ENCODE measurements at places on chromosomes 5 and 9.
A peak's percentile ranks its signal among the peaks of the same experiment; 100 is the strongest.

DNA sequence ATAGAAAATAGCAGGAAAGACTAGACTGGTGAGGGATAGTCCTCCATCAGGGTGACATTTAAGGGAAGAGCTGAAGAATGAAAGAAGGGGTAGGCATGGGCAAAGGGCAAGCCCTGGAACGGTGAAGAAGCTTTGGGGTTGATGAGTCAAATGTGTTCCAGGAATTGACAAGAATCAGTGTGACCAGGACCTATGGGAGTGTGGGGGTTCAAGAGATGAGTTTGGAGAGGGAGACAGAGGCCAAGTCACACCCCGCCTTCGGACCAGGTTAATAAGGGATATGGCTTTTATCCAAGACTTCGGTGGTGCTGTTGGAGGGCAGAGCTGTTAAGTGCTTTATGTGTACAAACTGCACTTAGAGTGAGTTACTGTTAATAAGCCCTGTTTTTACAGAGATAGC, 920 bp downstream of the PMPCA start:
- peaks cover 46% of the 10 kb centered on the region for H3K36me3 ChIP-seq
- H3K4me3 ChIP-seq, result peak overlapping the region; percentile 81
- H3K27ac ChIP-seq, result peak overlapping the region; percentile 90
- peaks cover 28% of the 10 kb centered on the region for H3K4me1 ChIP-seq
- no peak for DNase-seq

- H3K4me1 ChIP-seq, result peaks cover 35% of the 10 kb centered on the region
- no peak overlapping the region for H3K27ac ChIP-seq
- H3K36me3 ChIP-seq, result no peaks in the 10 kb centered on the region
- H3K27me3 ChIP-seq, result no peaks in the 10 kb centered on the region
- H3K4me3 ChIP-seq, result no peak overlapping the region
Observed at GRCh38 chr5:181186986-181187499, 18.0 kb downstream of the TRIM7 start.

- no peak for DNase-seq
- no peaks in the 10 kb centered on the region for H3K36me3 ChIP-seq
- H3K27ac ChIP-seq, result no peak overlapping the region
- H3K4me3 ChIP-seq, result no peak overlapping the region
Observed at GRCh38 chr5:103598997-103599566, 36.5 kb upstream of the NUDT12 start.

GRCh38 chr5:132772291-132773070, 4.6 kb downstream of the SEPTIN8 start:
- H3K4me1 ChIP-seq, result peaks cover 10% of the 10 kb centered on the region
- H3K4me3 ChIP-seq, result no peak overlapping the region
- no peak for DNase-seq
- H3K27ac ChIP-seq, result no peak overlapping the region

- H3K27me3 ChIP-seq, result peaks cover 2% of the 10 kb centered on the region
- H3K36me3 ChIP-seq, result no peaks in the 10 kb centered on the region
- H3K4me1 ChIP-seq, result peaks cover 12% of the 10 kb centered on the region
- no peak for DNase-seq
- H3K4me3 ChIP-seq, result peak overlapping the region; percentile 51
- H3K27ac ChIP-seq, result no peak overlapping the region
Observed at GRCh38 chr9:121268851-121269641, 1.1 kb downstream of the GSN start.

DNA sequence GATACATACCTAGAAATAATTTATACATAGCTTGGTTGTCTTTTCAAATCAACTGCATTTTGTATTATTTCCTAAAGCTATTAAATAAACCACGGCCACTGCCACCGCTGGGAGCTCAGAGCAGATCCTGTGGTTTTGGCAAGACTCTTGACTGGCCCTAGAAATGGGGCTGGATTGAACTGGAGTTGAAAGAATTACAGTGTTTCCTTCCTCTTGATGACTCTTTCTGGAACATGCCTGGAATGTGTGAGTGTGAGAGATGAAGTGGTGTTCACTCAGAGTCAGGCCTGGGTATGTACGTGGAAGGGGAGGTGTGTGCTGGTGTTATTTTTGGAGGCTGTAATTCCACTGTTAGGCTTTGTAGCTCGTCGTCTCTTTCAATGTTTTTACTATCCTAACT, 45.9 kb downstream of the TEK start:
- no peaks in the 10 kb centered on the region for H3K4me1 ChIP-seq
- no peak overlapping the region for H3K27ac ChIP-seq
- no peak for DNase-seq
- no peak overlapping the region for H3K4me3 ChIP-seq

Measured in CD4-positive, CD25-positive, alpha-beta regulatory T cell (primary cell).